ENCODE measurements at places on chromosomes 5 and 9.

GRCh38 chr9:21549890-21550289 lies 67.8 kb upstream of the IFNE start:
- no peak for DNase-seq

DNA sequence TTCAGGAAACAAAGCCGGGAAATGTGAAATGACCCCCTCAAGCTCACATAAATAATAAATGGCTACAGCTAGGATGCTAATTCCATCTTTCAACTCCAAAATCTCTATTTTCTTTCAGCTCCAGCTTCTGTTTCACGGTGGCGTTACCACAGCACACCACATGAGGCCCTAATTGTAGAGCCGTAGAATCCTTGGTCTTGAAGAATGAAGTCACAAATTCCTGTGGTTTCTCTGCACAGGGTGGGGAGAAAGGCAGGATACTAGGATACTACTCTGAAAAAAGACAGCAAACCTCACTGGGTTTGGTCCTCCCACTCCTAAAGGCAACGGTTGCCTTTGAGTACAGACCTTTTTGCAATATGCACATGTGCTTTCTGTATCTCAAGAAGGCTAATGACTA lies 13.9 kb upstream of the RARS1 start:
- no peak for DNase-seq

DNA sequence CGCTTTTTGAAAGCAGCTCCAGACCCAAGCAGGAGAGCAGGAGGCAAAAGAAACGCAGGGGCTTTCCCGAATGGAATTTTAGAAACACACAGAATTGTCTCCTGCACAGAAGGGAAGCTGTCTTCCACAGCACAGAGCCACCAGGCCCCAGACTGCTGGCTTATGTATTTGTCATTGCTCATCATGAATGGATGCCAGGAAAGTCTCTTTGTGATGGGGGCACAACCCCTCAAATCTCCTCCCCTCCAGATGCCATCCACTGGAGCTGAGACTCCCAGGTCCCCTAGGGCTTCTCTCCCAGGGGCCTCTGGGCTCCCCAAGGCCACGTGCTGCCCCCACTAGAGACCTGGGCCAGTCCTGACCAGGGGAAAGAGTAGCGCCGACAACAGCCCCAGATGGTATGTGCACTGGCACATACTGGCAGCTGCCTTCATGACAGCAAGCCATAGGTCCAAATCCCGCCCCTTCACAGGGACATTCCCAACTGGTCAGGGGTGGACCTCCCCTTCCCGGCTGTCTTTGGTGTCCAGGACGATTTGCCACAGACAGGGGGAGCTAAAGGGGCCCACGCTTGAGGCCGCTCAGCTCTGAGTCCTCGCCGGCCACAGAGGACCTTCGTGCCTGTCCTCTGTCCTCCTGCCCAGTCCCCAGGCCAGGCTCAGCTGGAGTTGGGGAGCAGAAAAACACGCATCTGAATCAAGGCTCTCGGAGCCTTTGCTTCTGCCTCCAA lies 127.8 kb downstream of the KCNIP1 start:
- no peak for DNase-seq

DNA sequence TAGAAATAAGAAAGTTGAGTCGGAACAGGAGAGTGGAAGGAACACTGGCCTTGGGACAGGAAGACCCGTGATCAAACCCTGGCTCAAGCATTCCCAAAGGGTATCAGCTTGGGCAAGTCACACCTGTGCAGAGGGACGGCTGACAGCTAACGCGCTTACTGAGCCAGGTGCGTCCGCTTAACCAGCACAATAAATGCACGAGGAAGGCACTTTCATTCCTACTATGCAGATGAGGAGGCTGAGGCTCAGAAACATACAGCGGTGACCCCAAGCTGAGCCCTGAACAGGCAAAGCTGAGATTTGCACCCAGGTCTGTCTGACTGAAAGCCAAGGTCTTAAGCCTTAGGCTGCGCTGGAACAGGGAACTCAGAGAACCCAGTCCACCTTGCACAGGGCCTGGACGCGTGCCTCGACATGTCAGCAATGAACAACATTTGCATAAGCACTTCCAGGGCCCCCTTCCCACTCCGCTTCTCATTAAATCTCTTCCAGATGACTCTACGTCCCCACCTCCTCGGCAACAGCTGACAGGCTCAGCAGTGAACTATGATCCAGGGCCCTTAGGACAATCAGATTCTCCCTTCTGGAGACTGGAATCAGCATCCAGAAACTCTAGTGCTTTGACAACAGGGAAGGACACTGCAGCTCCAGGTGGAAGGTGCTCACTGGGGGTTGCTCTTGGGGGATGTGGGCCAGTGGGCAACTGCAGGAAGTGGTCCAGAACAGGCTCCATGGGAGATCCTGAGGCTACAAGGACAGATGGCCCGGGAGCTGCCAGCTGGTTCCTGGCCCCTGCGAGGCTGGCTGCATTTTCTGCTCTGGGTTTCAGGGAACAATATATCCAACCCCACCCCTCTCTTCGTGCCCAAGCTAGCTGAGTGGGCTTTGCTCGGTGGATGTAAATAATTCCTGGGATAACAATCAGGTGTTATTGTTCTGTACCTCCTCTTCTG lies 35.2 kb downstream of the SH3PXD2B start:
- no peak for DNase-seq

GRCh38 chr9:87343816-87344430 lies 153.7 kb upstream of the DAPK1 start:
- no peak for DNase-seq

DNA sequence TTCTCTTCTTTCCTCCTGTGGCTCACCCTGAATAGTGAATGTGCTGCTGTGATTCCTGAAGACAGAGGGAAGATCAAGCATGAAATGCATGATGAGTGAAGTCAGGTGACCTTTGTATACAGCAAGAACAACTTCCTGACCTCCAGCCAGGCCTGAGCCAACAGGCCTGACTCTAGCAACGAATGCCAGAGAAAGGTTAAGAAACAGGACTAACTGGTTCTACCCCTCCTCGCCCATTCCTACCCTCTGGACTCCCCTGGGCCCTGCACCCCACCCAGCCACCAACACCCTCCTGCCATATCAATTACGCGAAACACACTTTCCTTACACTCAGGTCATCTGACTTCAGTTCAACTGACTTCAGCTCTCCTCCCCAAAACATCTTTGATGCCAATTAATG lies 4.9 kb downstream of the SUSD1 start:
- no peak for DNase-seq

DNA sequence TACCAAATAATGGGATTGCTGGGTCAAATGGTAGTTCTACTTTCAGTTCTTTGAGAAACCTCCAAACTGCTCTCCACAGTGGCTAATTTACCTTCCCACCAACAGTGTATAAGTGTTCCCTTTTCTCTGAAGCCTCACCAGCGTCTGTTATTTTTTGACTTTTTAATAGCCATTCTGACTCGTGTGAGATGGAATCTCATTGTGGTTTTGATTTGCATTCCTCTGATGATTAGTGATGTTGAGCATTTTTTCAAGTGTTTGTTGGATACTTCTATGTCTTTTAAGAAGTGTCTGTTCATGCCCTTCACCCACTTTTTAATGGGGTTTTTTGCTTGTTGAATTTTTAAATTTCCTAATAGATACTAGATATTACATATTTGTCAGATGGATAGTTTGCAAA lies 28.4 kb upstream of the SUSD1 start:
- DNase-seq: no peak

GRCh38 chr5:115194676-115195075 lies 25.0 kb upstream of the TRIM36 start:
- DNase-seq: no peak

- DNase-seq: no peak
Observed at GRCh38 chr9:101601904-101602765, 7.4 kb upstream of the PPP3R2 start.

DNA sequence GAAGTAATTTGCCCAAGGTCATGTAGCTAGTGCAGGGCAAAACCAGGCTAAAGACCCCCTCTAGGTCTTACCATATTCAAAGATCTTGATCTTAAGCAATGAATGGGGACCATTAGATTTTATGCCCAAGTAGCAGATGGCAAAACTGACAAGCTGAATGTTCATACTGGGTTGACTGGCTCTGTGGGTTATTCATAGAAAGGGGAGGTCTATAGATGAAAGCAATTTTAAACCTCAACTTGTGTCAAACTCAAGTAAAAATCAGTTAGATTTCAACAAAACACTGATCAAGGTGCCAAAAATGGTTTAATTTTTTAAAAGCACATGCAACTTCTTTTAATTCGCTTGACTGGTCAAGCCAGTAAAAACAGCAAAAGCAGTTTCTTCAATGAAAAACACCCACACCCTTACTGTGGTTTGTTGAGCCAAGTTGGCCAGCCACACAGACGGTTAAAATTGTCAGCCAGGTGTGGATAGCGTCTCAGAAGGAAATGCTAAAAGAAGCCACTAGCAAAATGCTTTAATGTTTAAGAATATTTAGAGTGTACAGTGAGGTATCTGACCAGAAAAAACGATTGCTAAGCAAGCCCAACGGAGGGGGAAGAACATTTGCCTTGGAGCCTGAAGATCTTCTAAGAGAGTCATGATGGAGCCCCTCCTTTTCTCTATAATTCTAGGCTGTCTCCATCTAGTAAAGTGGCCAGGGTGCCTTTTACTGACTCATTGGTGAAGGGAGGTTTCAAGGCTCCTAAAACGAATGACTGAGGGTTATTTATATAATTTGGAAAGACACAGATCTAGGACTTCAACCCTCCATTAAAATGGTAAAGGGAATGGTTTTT lies 539.6 kb upstream of the CLINT1 start:
- DNase-seq: no peak

DNA sequence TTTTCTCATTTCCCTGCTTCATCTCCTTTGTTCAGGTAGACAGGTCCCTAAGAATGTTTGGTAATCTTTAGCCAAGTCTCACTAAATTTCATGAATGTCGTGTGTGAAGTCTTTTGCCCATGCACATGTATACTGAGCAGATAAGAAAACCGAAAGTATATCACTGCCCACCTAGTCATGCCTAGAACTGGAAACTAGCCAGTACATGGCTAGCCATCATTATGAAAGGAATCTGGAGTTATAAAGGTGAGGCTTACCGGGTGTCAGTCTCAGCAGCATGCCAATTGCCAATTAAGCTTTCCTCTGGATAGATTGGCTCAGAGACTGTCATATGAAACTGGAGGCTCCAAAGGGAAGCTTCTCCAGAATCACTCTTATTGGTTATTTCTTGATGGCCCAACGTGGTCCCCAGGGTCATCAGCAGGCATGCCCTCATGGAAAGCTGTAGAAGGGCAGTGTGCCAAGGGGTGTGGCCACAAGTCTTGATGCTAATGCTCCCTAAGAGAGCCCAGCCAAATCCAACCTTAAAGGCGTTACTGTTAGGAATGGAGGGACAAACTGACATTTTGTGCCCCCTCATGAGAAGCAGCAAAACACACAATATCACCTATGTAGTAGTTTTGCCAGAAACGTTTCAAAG lies 307.3 kb upstream of the PIK3R1 start:
- no peak for DNase-seq

GRCh38 chr5:131538177-131538593 lies 96.8 kb downstream of the RAPGEF6 start:
- no peak for DNase-seq

DNA sequence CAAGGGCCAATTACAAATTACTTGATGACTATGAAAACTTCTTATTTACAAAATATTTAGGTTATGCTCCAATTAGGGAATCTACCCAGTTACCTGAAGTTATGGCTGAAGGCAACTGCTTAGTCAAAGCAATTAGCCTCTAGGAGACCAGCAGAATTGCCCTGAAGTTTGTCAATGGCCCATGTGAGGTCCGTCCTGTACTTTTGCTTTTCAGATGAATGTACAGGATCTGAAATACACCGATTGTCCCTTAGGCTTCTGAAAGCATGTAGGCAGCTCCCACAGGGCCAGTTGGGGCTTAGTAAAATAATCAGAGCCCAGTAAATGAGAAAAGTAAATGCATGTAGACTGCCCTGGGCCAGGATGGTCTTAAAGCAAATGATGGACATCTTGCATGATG lies 93.3 kb downstream of the DAPK1 start:
- DNase-seq: no peak

DNA sequence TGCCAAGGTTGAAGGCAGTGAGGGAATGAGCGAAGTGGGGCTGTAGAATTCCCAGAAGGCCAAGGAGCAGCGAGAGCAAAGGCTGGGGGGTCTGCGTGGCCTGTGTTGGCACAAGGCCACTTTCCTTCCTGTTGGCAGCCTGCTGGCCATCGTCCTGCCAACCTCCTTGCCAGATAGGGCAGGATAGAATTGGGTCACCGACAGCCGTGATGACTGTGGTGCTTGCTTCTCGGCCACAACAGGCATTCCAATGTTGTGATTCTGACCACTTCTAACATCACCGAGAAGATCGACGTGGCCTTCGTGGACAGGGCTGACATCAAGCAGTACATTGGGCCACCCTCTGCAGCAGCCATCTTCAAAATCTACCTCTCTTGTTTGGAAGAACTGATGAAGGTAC lies 18.9 kb downstream of the TRIP13 start:
- DNase-seq: no peak

DNA sequence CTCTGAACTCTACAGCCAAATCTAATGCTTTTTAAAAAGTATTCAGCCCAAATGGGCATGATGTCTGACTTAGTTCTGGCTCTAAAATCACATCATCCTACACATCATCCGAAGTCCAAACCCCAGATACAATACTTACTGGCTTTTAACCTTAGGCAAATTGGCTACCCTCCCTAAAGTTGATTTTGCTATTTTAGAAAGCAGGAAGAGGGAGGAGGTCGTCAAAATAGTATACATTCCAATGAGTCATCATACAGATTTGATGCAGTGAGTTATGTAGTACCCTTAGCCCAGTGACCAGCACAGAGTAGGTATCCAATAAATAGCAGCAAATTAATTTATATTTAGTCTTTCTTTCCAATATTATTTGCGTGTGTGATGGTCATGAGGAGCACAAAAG lies 582.0 kb upstream of the TUSC1 start:
- DNase-seq: no peak

DNA sequence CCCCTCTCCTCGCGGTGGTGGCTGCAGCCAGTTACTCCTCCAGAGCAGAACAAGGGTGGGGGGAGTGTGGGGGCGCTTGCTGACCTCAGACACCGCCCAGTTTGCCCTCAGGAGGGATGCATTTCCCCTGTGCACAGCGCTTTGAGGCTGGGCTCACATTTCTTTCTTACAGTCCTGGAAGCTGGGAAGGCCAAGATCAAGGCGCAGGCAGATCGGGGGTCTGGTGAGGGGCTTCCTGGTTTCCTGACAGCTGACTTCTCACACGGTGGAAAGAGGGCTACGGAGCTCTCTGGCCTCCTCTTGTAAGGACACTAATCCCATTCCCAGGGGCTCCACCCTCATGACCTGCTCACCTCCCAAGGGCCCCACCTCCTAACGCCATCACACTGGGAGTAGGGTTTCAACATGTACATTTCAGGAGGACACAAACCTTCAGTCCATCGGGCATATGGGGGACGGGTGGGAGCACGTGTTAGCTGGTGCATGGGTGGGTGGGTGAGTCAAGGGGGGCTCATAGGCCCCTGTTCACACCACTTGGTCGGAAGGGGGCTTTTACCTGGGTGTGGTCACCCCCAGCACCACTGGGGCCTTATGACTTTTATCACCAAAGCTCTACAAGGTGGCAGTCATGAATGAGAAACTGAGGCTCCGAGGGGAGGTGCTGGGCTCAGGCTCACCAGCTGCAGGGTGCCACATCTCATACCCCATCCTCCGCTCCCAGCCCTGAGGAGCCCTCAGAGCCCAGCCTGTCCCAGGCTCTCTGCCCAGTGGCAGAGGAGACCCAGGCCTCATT lies 7.7 kb upstream of the SCGB3A1 start:
- no peak for DNase-seq

- DNase-seq: no peak
Observed at GRCh38 chr5:151093476-151093889, 12.6 kb upstream of the TNIP1 start.

All from stimulated activated CD4-positive, alpha-beta T cell treated with anti-CD3 and anti-CD28 coated beads, TNF-alpha, amount 100 ng/mL, for 1 hour (primary cell).